ENCODE measurements at places on chromosomes 3 and 15.

- no peak for DNase-seq
Observed at GRCh38 chr3:3087279-3087678, 22.9 kb downstream of the IL5RA start.

GRCh38 chr3:25583343-25583742 is 81.4 kb downstream of the TOP2B start:
- DNase-seq, result no peak

- DNase-seq, result peak; percentile 36
Observed at GRCh38 chr3:112734736-112735350, 93.9 kb upstream of the CCDC80 start.

GRCh38 chr3:94285872-94286271 is 223.0 kb downstream of the NSUN3 start:
- DNase-seq, result no peak

DNA sequence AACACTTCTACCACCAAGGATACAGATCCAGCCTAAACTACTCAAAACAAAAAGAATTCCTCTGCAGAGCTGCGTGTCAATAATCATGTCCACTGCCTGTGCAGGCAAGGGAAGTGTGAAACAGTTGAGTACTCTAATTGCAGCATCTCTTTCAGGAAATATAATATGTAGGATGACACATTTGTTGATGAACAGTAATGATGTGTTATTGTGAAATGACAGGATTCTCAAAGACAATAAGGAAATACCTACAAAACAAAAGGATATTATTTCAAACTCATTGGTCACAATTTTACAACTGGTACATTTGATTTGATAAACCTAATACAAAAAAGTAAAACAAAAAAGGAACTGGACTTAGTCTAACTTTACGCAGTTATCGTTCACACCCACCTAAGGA is 4.4 kb downstream of the SPG11 start:
- no peak for DNase-seq

- no peak for DNase-seq
Observed at GRCh38 chr15:86830304-86830703, 750.6 kb downstream of the AGBL1 start.

All from activated CD4-positive, alpha-beta T cell treated with anti-CD3 and anti-CD28 coated beads, Interleukin-2, amount 50 U/mL, for 24 hours (primary cell).